ENCODE measurements at places on chromosomes 2 and 18. TPM values are rescaled to one million over a fixed set of nuclear protein-coding genes. Genes with fewer than 3 reads are reported as not detected.

GRCh38 chr2:28377195-28377816, 15.4 kb upstream of the FOSL2 start:
- H3K27me3 ChIP-seq: peaks cover 16% of the 10 kb centered on the region
- H3K36me3 ChIP-seq: no peaks in the 10 kb centered on the region
- no peak for DNase-seq
- peaks cover 39% of the 10 kb centered on the region for H3K4me1 ChIP-seq

DNA sequence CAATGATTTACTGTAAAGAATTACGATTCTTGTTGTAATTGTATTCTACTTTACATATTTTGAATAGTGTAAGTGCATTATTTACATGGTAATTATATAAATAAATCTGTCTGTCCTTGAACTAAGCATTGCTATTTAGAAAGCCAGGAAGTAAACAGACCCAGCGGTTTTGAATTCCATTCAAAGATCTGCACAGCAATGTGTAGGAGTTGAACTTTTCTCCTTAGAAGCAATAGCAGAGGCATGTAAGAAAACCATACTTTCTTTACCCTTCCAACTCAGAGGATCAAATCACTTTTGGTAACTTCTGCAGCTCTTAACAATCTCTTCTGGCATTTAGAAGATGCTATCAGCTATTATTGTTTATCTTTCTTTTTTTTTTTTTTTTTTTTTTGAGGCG, 109.2 kb upstream of the VRK2 start:
- H3K4me3 ChIP-seq: no peak overlapping the region
- no peak for DNase-seq
- H3K36me3 ChIP-seq: no peaks in the 10 kb centered on the region
- no peaks in the 10 kb centered on the region for H3K27me3 ChIP-seq
- no peak overlapping the region for H3K27ac ChIP-seq

- no peak overlapping the region for H3K4me3 ChIP-seq
- H3K36me3 ChIP-seq: no peaks in the 10 kb centered on the region
- no peak overlapping the region for H3K27ac ChIP-seq
Measured at GRCh38 chr2:227453810-227454209, 18.1 kb upstream of the AGFG1 start.

GRCh38 chr2:140641163-140641562, 1489.7 kb downstream of the LRP1B start:
- H3K4me3 ChIP-seq: no peak overlapping the region
- DNase-seq: no peak
- no peaks in the 10 kb centered on the region for H3K27me3 ChIP-seq
- no peaks in the 10 kb centered on the region for H3K4me1 ChIP-seq
- no peak overlapping the region for H3K27ac ChIP-seq
- no peaks in the 10 kb centered on the region for H3K36me3 ChIP-seq

DNA sequence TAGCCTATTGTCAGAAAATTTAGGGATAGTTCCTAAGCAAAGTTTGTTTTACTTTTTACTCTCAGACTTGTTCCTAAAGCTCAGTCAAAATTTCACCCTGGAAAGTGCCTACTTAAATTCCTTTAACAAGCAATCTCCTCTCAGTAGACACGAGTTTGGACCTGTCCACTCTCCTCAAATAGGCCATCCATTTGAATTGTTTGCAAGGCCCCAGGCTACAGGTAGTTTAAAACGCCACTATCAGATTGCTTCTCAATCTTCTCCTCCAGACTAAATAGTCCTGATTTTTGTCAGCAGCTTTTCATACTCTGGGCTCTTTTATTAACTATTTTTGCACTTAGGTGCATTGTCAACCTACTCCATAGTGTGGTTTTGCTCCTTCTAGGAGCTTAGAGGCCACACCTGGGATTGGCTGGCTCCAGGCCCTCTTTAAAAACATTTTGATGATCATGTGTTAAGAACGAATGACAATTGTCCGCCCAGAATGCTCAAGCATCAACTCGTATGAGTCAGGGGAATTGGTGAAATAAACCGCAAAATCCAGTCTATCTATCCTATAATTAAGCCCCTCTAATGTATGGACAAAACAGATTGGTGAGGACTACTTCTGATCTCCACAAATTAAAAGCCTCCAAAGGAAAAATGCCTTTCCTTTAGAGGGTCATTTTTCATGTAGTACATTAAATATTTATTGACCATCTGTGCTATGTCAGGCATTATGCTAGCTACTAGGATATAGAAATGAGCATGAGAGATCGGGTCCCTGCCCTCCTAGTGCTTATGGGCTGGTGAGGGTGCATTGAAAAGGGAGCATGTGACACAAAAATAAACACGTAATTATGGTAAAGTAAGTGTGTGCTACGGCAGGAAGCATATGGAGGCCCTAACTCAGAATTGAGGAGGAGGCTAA, 333.8 kb upstream of the TNP1 start:
- H3K27ac ChIP-seq: no peak overlapping the region
- H3K27me3 ChIP-seq: no peaks in the 10 kb centered on the region
- H3K4me1 ChIP-seq: no peaks in the 10 kb centered on the region
- DNase-seq: no peak
- no peak overlapping the region for H3K4me3 ChIP-seq
- no peaks in the 10 kb centered on the region for H3K36me3 ChIP-seq

DNA sequence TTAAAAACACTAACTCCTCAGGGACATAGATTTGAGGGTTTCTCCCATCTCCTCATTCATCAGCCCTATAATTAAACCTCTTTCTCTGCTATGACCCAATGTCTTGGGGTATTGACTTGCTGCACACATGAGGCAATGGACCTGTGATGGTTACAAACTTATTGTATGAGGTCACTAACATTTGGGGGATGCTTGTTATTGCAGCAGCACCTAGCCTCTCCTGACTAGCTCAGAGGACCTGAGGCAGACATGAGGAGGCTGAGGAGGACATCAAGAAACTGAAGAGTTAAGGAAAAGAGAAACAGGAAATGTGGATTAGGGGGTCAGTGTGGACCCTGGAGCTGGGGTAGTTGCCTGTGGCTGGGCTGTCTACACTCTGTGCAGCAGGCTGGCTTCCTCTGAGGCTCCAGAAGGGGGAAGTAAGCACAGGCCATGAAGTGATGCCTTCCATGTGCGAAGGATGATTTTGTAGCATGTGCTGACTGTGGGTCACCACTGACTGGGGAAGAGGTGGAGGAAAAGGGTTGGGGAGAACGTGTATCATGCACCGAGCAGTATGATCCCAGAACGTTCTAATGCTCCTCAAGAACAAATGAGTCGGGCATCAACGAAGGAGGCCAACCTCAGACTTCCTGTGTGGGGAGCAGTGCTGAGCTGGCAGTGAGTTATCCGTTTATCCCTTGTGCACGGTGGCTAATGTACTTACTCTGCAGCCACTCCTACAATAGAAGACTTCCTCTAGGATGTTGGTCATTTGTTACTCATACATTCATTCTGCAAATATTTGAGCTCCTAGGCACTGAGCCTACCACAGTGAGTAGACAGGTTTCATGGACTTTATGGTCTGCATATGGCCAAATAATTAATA, 42.1 kb upstream of the RFX8 start:
- H3K27ac ChIP-seq: no peak overlapping the region
- DNase-seq: peak; percentile 39
- no peak overlapping the region for H3K4me3 ChIP-seq
- H3K27me3 ChIP-seq: peaks cover 2% of the 10 kb centered on the region
- H3K36me3 ChIP-seq: peaks cover 9% of the 10 kb centered on the region

GRCh38 chr2:64462940-64463700, 9.2 kb downstream of the LGALSL start:
- H3K36me3 ChIP-seq: no peaks in the 10 kb centered on the region
- H3K4me1 ChIP-seq: no peaks in the 10 kb centered on the region
- peaks cover 5% of the 10 kb centered on the region for H3K27me3 ChIP-seq
- no peak for DNase-seq
- H3K4me3 ChIP-seq: no peak overlapping the region
- H3K27ac ChIP-seq: no peak overlapping the region

GRCh38 chr18:24064391-24065100, 50.0 kb downstream of the TTC39C start:
- DNase-seq: no peak
- peaks cover 47% of the 10 kb centered on the region for H3K36me3 ChIP-seq
- H3K27ac ChIP-seq: no peak overlapping the region
- no peaks in the 10 kb centered on the region for H3K27me3 ChIP-seq

GRCh38 chr2:179802051-179802882, 59.1 kb downstream of the ZNF385B start:
- no peak overlapping the region for H3K27ac ChIP-seq
- no peaks in the 10 kb centered on the region for H3K36me3 ChIP-seq
- H3K4me1 ChIP-seq: no peaks in the 10 kb centered on the region
- DNase-seq: no peak
- H3K4me3 ChIP-seq: no peak overlapping the region

- H3K27ac ChIP-seq: no peak overlapping the region
- H3K27me3 ChIP-seq: no peaks in the 10 kb centered on the region
- DNase-seq: no peak
Measured at GRCh38 chr2:96764253-96764637, 3.5 kb downstream of the CNNM4 start.

GRCh38 chr2:98936353-98937351, 627 bp upstream of the CRACDL start:
- H3K4me1 ChIP-seq: peaks cover 11% of the 10 kb centered on the region
- DNase-seq: no peak
- H3K36me3 ChIP-seq: no peaks in the 10 kb centered on the region
- peak overlapping the region; percentile 61 for H3K4me3 ChIP-seq
- peaks cover 66% of the 10 kb centered on the region for H3K27me3 ChIP-seq
- no peak overlapping the region for H3K27ac ChIP-seq

- H3K27ac ChIP-seq: no peak overlapping the region
- DNase-seq: no peak
- H3K4me1 ChIP-seq: peaks cover 20% of the 10 kb centered on the region
- H3K4me3 ChIP-seq: no peak overlapping the region
Measured at GRCh38 chr2:69390471-69390870, 3.4 kb upstream of the GFPT1 start.

Gene MROH2A
- total RNA-seq: not detected

Gene CD226
- total RNA-seq: 126 TPM

Gene GKN2
- not detected for total RNA-seq

Gene FAHD2B
- total RNA-seq: 23.0 TPM

Gene CLK1
- 120 TPM for total RNA-seq

Measured in activated CD4-positive, alpha-beta T cell treated with anti-CD3 and anti-CD28 coated beads, Interleukin-2, amount 10 ng/mL, durations not matched to agents 7 days and 5 days (primary cell).